AG08395 (cell line): ENCODE measurements at places on chromosomes 2 and 18.

GRCh38 chr2:36733215-36733614, 36.7 kb downstream of the VIT start:
- DNase-seq, result no peak

DNA sequence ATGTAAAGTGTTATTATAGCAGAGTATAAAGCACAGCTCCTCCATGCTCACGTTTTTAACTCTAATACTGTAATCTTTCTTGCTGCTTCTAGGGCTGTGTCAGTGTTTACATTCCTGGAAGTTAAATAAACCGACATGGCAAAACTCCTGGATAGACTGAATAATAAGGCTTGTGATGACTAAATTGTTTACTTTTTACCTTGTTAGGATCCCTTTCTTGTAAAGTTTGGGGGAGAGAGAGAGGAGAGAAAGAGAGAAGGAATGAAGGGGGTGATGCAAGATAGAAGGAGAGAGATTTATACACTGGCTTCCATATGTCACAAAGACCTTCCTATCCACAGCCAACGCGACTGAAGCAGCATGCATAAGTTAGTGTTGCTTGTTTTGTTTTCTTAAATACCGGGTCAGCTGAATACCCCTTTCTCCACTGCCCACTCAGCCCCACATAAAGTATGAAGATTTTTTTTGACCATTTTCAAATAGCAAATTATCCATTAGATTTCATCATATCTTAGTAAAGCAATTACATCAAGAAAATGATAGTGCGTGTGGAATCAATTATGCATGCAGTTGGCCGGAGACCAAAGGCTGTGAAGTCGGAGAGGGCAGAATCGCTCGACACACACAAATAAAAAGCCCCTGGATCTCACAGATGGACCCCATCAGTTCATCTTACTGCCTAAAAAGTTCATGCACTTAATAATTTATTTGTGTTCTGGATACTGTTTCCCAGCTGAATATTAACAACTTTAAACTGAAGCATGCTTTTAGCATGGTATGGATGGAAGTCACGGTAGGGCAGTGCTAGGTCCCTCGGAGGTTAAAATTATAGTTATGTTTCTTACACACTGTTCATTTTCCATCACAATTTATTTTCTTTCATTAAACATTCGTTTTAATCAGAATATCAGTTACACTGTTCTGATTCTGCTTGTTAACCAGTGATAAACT, 20.1 kb downstream of the BCL11A start:
- peak; percentile 62 for DNase-seq

- no peak for DNase-seq
Measured at GRCh38 chr2:25283921-25284320, 57.8 kb downstream of the DNMT3A start.

DNA sequence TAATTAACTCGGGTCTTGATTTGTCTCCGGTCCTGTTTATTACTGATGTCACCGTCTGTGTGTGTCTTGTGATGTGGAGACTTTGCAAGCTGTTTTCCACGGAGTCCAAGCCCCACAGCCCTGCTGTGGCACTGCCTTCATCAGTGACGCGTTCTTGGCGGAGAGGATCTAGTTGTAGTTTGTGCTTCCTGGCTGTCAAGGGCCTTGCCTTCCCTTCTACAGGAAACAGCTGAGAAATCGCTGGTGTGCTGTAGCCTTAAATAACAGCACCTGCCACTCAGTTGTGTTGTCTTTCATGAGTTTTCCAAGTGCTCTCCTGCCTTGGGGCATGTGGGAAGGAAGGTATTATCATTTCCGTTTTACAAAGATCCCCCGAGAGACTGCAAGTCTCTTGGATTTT, 26.3 kb downstream of the CTIF start:
- DNase-seq, result no peak

DNA sequence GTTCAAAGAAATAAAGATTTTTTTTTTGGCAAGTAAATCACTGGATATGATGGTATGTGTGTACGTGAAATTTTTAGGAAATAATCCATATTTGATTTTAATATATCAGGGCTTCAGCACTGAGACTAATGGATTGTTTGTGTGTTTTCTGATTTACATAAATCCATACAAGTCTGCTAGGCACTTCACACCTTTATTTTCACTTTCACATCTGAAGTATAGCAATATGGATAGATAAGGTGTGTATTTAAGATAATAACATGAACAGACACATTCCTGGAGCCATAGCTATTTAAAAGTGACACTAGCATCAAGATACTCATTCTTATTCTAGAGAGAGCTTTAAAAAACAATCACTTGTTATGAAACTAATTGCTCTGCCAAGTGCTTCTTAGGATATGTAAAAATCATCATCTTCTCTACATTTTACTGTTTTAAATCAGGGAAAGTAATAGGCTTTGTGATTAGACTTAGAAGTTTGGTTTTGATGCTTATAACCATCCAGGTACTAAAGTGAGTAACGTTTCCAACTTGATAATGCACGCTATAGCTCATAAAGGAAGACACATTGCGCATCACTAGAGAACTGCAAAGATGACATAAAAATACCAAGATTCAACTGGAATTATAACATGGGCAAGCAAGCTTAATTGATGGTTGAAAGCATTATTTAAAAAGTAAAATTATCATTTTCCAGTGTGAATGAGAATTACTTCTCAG, 208.9 kb downstream of the ZEB2 start:
- no peak for DNase-seq

- DNase-seq, result no peak
Measured at GRCh38 chr2:161991991-161992390, 82.0 kb downstream of the DPP4 start.

GRCh38 chr2:106840818-106841217, 45.1 kb downstream of the ST6GAL2 start:
- DNase-seq, result no peak
